B cell (primary cell): ENCODE measurements at places on chromosomes 12 and 14. TPM values are rescaled to one million over a fixed set of nuclear protein-coding genes. Genes with fewer than 3 reads are reported as not detected.

The SMCO2 gene
- not detected in 2 replicates for total RNA-seq

DNA sequence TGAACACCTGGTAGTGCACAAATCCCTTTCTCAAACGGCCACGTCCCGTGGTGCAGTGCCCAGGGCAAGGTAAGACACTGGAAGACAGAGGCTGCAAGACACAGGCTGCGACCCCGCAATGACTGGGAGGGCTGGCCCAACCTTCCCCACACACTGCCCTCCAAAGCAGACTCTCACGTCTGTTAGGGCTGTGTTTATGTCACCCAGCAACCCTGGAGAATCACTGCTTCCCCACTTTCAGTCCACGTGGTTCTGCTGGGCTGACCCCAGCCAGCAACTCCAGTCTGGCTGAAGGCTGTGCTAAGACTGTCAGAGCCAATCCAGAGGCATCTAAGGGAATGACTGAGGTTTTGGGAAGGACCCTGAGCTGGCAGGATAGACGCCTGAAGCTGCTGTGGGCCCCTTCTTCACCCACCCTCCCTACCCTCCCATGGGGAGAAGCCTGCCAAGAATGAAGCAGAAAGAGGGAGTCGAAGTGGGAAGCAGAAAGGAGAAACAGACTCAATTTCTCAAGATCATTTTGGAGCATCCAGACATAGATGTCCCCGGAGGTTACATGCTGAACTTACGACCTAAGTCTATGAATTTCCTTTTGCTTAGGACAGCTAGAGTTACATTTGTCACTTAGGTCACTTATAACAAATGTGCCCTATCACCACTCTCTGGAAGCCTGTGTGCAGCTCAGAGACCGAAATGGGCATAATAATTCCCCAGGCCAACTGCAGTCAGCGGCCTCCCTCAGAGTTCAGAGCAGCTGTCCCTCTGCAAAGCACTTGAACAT lies 11.7 kb downstream of the KDM2B start:
- DNase-seq: no peak

GRCh38 chr12:46221255-46222128 lies 47.4 kb downstream of the SLC38A1 start:
- no peak for DNase-seq

DNA sequence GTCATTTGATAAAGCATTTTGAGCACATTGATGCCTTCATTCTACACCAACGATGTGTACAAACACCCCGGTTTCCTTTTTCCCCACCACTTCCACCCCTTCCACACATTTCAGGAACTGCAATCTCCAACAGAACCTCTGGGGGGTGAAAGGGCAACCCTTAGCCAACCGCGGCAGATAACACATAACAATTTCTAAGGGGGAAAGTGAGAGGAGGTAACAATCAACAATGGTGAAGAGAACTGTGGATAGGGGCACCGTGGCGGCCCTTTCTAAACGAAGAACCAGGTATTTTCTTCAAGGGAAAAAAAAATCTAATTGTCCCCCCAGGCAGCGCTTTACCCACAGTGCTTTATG lies 1.1 kb downstream of the KITLG start:
- DNase-seq: no peak

DNA sequence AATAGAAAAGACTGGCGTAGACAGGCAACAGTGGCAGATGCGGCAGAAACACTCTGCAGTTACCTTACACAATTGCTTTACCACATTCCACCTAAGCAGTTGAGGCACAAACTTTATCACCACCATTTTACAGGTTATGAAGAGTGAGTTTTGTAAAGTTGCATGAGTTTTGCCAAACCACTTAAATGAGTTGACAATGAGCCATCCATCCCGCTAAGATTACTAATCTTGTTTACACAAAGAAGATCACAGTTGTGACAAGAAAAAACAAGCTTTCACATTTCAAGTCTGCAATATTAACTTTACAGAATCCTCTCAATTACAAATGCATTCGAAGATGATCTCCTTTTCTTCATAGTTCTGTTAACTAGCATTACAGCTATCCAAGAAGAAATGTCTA lies 1.8 kb downstream of the TMCC3 start:
- DNase-seq: no peak

The GAS2L3 gene
- total RNA-seq: 0.10 and 0.29 TPM in 2 replicates

The FOXN4 gene
- total RNA-seq: not detected in 2 replicates

GRCh38 chr12:50073712-50074111 lies 11.4 kb upstream of the SMARCD1 start:
- DNase-seq: no peak

- DNase-seq: no peak
Observed at GRCh38 chr12:29395356-29395755, 14.4 kb upstream of the ERGIC2 start.

The CAMKK2 gene
- total RNA-seq: 17.1 and 22.0 TPM in 2 replicates

- no peak for DNase-seq
Observed at GRCh38 chr12:128911861-128912260, 58.6 kb downstream of the GLT1D1 start.

GRCh38 chr12:124928095-124928911 lies 13.9 kb upstream of the UBC start:
- DNase-seq: no peak

DNA sequence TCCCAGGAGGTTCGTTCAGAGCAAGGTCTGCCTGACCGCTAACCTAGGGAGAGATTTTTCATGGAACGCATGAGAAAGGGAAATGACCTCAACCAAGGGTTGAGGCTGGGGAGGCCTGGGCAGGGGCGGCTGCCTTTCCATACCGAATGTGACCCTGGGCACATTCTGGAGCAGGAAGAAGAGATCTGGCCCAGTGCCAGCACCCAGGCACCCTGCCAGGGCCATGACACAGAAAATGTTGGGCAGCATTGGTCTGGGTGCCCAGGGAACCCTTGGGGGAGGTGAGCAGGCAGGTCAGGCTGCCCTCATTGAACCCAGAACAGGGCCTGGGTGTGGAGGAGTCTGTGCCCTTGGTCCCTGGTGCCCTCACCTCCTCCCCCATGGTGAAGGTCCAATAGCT lies 106.8 kb downstream of the CALM1 start:
- DNase-seq: no peak

The HRK gene
- total RNA-seq: 45.1 and 49.6 TPM in 2 replicates

The CLEC1B gene
- not detected in 2 replicates for total RNA-seq

The MMP14 gene
- 3.5 and 5.2 TPM in 2 replicates for total RNA-seq

GRCh38 chr14:95136631-95137030 lies 20.7 kb downstream of the DICER1 start:
- no peak for DNase-seq

GRCh38 chr14:37859177-37859576 lies 263.7 kb downstream of the TTC6 start:
- no peak for DNase-seq

The KLHDC1 gene
- 11.7 and 13.7 TPM in 2 replicates for total RNA-seq

The IL31 gene
- not detected in 2 replicates for total RNA-seq

DNA sequence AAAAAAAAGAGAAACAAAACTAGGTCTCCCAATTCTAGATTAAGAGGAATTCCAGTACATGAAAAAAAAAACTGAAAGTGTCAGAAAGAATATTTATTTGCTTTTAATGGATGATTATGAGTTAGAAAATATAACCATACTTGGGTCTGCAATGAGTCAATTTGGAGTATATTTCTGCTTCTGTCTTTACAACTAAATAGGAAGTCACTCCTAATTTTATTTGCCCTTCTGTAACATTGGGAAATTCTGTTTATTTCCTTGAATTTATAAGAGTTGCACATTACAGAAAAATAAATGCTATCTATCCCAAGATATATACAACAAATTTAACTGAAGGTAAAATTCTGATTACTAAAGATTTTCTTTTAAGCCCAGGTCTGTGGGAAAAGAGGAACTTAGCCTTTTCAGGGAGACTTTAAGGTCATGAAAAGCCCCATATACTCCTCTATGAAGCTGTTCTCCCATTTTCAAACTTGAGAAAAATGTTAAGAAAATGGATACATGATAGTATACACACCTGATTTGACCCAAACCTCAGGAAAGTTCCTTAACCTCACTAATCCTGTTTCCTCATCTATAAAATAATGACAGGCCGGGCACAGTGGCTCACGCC lies 7.2 kb downstream of the SINHCAF start:
- peak; percentile 37 for DNase-seq

- DNase-seq: no peak
Observed at GRCh38 chr12:75981247-75982168, 50.1 kb downstream of the PHLDA1 start.

DNA sequence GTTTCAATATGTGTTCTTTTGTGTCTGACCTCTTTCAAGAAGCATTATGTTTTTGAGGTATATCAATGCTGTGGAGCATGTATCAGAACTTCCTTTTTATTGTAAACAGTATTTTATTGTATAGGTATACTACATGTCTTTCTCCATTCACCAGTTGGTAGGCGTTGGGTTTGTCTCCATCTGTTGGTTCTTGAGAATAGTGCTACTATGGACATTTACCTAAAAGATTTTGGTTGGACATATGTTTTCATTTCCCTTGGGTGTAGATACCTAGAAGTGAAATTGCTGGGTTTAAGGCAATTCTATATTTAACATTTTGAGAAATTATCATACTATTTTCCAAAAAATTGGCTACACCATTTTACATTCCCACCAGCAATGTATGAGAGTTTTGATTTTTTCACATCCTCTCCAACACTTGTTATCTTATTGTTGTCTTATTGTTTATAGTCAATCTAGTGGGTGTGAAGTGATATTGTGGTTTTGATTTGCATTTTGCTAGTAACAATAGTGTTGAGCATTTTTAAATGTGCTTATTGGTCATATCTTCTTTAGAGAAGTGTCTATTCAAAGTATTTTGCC lies 409.2 kb downstream of the IPO8 start:
- no peak for DNase-seq

- peak; percentile 60 for DNase-seq
Observed at GRCh38 chr14:91252871-91253794, 8.6 kb upstream of the GPR68 start.

GRCh38 chr12:32896432-32897280 lies at the start of gene PKP2:
PKP2 (minus strand) TSS chr12:32896777; CDS start chr12:32896731, 46 bp downstream.
- DNase-seq: peak; percentile 28

GRCh38 chr14:105526776-105527380 lies 495 bp downstream of the TMEM121 start:
- peak; percentile 51 for DNase-seq
